ENCODE measurements at places on chromosomes 2 and 18. TPM values are rescaled to one million over a fixed set of nuclear protein-coding genes. Genes with fewer than 3 reads are reported as not detected.

GRCh38 chr2:105655244-105655643, 89.5 kb upstream of the NCK2 start:
- DNase-seq = no peak

DNA sequence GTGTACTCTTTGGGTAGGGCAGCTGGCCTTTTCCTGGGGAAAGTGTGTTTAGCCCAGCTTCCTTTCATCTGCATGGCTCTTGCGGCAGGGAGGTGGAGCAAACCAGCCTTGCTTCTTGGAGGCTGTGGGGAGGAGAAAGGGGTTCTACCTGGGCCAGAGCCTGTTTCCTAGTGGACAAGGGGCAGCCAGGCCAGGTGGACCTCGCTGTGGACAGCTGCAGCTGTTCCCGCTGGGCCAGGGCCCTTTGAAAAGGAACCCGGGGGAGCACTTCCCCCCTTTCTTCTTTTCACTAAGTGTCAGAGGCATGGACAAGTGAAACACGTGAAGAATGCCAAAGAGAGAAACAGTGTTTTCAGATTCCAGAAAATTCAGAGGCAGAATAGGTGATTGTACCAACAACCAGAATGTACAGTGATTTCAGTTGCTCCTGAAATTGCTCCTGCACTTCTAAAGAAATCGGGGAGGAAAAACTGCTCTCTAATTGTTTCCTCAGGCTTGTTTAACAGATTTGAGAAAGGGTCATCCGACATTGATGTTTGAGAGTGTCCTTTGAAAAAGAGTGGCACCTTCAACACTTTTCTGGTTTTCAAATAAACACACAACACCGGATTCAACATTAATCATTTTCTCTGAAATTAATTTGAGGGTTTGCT, 3.9 kb downstream of the GLI2 start:
- no peak for DNase-seq

DNA sequence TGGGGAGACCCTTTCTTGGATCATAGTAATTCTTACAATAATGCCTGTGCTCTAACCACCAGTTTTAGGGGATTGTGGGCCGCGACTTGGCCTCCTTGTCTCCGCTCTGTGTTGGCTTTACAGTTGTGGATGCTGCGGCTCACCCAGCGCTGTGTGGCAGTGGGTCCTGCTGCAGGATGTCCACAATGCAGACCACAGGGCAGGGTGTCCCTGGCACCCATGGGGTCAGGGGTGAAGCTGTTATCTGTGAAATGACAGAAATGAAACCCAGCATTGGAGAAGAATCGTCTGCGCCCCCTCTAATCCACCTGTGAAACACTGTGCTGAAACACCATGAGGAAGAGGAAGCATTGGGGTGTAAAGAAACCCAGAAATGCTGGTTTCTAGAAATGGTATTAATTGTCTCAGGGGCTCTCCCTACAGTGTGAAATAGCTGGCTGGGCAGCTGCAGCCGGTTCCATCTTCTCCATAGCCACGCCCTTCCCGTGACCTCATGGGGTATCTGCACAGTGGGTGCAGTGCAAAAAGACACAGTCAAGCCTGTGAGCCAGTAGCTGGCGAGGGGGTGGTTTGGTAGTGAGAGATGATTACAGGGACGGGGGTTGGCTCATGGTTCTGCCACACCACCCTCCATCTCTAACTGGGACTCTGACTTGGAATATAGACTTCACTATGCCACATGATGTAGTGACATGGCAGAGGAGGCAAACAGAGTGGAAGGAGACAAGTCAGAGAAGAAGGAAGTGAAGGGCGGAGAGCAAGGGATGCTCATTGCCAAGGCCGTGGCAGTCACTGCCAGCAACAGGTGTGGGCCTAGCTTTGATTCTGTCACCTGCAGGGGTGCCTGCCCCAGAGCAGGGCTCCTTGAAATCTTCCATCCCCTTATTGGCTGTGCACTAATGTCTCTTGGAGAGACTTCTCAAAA, 16.2 kb downstream of the INPP4A start:
- DNase-seq = no peak

- no peak for DNase-seq
Measured at GRCh38 chr2:19256121-19256601, 102.3 kb downstream of the OSR1 start.

GRCh38 chr18:56975276-56975675, 171.6 kb upstream of the BOD1L2 start:
- no peak for DNase-seq

GRCh38 chr18:35155398-35156117, 85.3 kb upstream of the ZNF397 start:
- no peak for DNase-seq

- no peak for DNase-seq
Measured at GRCh38 chr2:157367704-157368103, 42.1 kb upstream of the ERMN start.

GRCh38 chr2:210072493-210072892, 70.1 kb downstream of the RPE start:
- DNase-seq = no peak

DNA sequence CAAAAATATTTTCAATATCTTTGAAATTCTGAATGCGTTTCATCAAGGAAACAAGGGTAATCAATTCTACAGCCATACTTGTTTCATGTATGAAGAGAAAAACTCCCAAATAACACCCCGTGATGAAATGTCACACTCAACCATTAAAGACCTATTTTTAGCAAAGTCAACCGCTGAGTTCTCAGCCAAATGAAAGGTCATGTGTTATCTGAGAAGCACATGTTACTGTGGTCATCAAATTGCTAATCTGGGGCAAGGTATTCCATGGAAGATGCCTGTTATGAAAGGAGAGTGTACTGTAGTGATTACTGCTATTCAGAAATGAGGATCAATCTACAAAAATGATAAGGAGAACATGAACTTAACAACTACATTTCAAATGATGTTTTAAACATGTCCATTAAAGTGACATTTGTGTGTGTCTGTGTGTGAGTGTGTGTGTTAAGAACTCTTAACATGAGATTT, 126.7 kb downstream of the BCL2 start:
- no peak for DNase-seq

DNA sequence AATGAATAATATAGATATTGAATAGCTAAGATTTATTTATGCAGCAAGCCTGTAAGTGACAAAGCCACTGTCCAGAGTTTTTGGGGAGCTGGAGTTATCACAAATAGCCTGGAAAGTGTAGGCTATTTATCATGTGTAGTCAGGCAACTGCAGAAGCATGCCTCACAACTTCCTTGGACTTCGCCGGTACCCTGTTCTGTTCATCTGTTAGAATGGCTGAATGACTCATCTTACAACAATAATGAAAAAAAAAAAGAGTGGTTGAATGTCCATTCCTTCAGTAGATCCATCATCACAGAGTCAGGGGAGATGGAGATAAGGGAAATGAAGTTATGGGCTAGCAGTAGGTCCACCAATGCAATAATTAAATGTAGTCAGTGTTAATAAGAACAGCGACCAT, 24.0 kb upstream of the ATP5MC3 start:
- no peak for DNase-seq

- DNase-seq = no peak
Measured at GRCh38 chr2:3300224-3300995, 77.2 kb downstream of the EIPR1 start.

DNA sequence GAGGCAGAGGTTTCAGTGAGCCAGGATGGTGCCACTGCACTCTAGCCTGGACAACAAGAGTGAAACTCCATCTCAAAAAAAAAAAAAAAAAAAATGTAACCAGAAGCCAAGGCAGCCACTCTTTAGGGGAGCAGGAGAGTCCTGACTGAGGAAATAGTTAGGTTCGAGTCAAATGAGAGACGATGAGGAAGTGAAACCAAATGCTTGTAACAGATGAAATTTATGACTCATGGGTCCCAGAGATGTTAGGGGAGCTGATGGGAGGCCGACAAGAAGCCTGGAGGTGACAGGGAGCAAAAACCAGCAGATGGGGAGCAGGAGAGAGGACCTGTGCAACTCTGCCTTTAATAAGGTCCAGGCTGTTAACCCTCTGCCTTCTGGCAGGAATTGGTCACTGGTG, 756.1 kb upstream of the DDX18 start:
- no peak for DNase-seq

DNA sequence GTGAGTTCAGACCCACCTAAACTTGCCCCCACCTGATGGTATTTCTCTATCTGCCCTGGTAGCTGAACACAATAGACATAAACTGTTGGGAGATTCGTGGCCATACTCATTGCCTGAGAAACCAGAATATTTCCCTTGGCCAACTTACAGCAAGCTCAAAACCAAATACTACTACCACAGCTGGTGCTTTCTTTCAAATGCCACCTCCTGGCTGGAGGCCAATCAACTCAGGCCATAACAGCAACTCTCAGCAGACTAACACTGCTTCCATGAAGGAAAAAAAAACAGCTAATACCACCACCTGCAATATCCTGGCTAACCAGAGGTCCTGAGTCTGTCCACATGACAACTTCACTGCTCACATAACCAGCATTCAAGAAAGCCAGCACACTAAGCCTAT, 373.1 kb downstream of the CMPK2 start:
- no peak for DNase-seq

DNA sequence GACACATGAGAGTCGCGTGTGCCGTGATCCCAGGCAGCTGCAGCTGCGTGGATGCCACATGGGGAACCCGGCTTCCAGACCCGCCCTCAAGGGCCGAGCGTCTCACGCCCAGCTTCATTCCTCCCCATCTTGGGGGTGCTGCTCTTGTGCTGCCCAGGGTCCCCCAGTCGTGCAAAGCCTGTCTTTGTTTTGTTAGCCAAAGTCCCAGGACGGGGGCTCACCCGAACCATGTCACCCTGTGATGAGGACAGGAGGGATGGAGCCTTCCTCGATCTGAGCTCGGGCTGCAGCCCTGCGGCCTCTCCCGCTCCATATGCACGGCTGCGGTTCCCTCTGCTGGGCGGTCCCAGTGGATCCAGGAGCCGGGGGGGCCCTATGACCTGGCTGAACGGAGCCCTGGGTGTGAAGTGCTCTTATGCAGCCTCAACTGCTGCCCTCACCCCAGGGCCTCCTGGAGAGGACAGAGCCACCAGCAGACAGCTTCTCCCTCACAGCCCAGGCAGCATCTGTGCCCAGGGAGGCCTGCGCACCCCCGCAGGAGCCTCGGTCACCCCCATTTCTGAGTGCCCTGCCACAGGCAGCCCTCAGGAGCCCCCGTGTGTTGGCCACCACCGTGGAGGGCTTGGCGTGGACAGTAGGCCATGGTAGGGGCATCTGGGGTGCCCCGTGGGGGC, 99.0 kb upstream of the CTDP1 start:
- peak; percentile 11 for DNase-seq

DNA sequence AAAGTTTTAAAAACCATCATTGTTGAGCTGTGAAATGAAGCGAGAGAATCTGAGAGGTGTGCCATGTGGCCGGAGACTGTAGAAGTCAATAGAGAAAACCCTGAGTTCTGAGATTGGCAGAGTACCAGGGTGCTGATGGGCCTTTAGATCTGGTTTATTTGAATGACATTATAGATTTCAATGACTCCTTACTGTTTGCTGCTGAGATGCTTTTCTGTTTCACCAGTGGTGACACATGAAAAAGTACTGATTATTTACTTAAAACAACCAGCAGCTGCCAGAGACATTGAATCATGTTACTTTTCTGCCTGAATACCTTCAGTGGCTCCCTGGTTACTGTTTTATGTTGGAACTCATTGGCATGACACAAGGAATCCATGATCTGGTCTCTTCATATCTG, 602.7 kb upstream of the ZNF804A start:
- no peak for DNase-seq

DNA sequence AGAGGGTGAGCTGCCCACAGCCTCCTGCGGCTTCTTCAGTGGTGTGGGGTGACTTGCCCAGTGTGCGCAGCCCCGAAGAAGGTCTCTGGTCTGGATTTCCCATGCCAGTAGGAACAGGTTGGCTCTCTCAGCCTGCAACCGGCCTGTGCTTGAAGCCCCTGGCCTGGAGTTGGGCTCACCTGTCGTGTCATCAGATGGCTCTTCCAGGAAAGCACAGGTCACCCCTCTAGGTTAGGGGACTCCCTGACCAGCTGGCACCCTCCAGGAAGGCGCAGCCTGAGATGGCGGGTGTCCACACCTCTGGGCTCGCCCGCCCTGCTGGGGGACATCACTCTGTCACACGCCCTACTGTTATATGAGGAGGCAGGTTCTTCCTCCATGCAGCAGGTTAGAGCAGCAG, 179.8 kb downstream of the SEPTIN10 start:
- DNase-seq = no peak

DNA sequence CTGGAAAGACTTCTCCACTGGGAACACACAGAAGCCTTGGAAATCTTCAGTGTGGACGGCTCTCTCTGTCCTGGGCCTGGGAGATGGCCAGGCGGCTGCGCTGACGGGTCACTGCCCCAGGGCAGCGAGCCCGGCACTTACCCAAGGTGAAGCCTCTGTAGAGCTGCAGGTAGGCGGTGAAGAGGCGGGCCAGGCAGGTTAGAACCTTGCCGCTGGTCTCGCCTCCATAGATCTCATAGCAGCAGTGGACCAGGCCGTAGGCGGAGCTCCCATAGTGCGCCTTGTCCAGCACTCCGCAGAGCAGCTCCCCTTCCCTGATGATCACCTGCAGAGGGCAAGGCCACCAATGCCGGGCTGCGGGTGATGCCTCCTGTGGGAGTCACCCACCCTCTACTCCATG, 53.0 kb downstream of the POLR1A start:
- peak; percentile 12 for DNase-seq

- no peak for DNase-seq
Measured at GRCh38 chr18:63997606-63998005, 27.7 kb downstream of the SERPINB8 start.

GRCh38 chr2:188367164-188367563, 75.5 kb downstream of the GULP1 start:
- no peak for DNase-seq

GRCh38 chr2:176683618-176684111, 414.4 kb downstream of the MTX2 start:
- no peak for DNase-seq

GEN1 gene
- total RNA-seq = 4.7 TPM

ARID5A gene
- total RNA-seq = 73.5 TPM

NEU2 gene
- total RNA-seq = not detected

LCT gene
- not detected for total RNA-seq

NDC80 gene
- 0.26 TPM for total RNA-seq

RMDN2 gene
- 12.5 TPM for total RNA-seq
